Adipocyte (in vitro differentiated cells): ENCODE measurements at places on chromosomes 5 and 9.

DNA sequence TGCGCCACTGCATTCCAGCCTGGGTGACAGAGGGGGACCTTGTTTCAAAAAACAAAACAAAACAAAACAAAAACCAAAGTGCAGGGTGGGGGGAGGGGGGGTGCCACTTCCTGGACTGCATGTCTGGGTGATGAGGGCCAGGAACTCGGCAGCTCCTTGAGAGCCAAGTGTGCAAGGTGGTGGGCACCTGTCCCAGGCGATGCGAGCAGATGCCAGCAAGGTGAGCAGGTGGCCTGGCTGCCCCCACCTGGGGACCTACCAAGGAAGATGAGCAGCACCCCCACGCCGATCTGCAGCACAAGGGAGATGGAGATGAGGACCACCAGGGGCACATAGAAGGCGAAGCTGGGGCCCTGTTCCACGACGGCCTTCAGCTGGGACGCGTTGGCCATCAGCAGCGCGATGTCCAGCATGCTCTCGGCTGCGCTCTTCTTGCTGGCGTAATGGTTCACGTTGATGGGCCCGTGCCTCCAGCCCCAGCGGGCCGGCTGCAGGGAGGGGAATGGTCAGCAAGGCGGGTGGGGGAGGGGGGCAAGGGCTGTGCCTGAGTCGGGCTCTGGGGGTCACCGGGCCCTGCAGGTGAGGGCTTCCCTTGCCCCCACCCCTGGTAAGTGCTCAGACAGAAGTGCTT, 7.8 kb downstream of the NINJ1 start:
- DNase-seq = no peak

GRCh38 chr9:15058236-15058635, 148.0 kb upstream of the FREM1 start:
- no peak for DNase-seq

- DNase-seq = no peak
Measured at GRCh38 chr5:172441262-172441751, 13.0 kb downstream of the SH3PXD2B start.

- peak; percentile 50 for DNase-seq
Measured at GRCh38 chr5:137296213-137296781, 202.8 kb downstream of the SPOCK1 start.

DNA sequence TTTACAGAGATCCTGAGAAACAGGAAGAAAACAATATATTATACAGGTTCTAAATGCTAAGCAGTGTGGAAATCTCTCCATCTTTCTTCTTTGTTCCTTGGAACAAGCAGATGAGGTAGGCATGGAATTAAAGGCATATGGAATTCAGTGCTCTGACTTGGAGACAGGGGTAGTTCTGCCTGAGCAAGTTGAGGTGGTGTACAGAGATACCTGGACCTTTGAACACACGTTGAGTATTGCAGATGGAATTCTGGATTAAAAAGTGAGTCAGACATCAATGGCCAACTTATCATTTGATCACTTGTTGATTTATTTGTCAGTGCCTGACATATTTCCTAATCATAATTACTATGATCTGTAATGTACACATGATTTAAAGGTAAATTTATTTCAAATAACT, 293.9 kb upstream of the IRX4 start:
- DNase-seq = no peak

GRCh38 chr5:106523852-106524251, 1146.9 kb downstream of the EFNA5 start:
- DNase-seq = no peak

DNA sequence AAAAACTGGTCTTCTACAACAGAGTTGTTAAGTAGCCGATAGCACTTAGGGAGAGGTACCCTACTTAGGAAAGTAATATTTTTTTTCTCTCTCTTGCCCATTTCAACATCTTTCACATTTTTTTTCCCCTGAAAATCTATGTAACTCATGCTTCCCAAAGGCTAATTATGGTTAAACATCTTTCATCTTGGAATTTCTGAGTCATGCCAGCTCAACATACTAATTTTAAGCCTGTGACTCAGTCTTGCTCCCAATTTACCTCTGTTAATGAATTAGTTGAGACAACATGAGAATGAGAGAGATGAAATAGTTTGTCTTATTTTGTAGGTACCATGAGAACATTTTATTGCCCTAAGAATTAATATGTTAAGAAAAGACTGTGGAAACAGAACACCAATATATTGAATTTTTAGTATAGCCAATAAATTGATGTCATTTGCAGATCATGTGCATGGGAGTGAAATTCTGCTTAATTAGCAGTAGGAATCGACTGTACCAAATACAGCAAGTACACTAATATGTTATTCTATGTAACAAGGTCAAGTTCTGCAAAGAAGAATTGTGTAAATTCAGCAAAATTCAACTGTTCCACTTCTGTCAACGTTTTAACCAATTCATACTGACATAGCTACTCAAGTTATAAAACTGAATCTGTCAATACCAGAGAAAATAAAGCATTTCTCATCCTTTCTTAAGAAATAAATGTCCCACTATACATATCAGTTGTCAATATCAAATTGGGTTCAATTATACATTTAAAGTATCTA, 550.0 kb downstream of the PTPRD start:
- peak; percentile 66 for DNase-seq

DNA sequence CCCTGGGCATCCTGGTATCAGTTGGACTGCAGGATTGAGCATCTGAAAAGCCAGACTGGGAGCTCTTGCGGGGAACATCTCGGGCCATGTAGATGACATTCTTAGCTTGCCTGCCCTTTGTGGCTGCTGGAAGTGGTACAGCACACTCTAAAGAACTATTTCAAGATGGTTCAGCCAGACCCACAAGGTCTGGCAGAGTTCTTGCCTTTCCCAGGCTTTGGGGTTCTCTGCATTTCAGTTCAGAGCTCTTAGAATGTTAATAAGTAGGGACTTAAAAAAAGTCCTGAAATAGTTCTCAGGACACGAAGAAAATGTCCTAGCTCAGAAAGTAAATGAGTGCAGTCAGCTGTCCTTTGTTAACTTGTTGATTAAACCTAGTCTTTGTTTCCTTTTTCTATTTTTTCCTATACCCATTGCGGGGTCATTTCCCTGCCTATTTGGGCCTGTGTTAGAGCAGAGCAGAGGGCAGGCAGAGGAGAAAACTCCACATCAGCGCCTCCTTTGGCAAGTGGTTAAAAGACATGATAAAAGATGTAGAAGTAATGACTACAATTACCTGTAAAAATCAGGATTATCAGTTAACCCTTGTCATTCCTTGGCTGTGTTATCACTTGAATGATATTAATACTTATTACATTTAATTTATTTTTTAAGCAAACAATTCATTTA, 291.5 kb downstream of the ZSWIM6 start:
- peak; percentile 9 for DNase-seq

DNA sequence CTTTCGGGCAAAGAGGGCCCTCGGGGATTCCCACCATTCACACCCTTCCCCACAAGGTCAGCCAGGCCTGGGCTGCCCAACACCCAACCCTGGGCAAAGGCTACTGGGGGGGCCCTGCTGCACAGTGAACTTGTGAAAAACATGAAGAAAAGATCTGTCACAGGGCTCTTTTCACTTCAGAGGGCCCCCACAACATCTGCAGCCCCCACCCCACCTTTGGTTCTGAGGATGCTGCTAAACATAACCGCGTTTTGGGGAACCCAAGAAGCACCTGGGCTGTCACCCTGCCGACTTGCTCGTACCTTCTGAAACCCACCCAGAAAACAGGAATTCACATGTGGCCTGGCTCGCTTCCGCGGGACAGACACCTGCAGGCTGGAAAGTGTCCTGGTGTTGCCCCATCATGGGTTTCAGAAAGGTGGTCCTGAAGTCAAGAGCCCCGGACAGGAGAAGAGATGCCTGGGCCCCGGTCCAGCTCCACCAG, 29.3 kb downstream of the B4GALT1 start:
- no peak for DNase-seq

GRCh38 chr5:14443671-14444093, 137.9 kb upstream of the OTULINL start:
- DNase-seq = peak; percentile 44

DNA sequence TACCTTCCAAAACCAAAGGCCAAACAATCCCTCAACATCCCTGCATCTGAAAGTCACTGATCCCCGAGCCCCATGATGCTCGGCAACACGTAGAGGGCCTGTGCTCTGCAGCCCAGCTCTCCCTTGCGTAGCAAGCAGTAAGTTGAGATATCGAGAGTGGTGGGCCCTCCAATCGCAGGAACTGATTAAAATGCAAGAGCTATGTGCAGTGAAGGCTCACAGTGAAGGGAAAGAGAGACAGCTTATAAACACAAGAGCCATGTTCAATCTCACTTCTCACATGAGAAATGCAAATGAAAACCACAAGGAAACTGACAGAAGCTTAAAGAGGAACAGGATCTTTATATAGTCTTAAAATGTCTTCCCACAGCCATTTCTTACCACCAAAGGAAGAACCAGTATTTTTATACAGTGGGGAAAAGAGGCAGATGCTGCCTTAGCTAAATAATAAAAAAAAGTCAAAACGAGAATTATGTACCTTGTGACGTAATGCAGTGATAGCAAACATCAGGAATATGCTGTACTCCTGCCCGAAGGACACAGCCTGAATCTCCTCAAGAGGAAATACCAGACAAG, 24.6 kb downstream of the TTF1 start:
- DNase-seq = no peak

DNA sequence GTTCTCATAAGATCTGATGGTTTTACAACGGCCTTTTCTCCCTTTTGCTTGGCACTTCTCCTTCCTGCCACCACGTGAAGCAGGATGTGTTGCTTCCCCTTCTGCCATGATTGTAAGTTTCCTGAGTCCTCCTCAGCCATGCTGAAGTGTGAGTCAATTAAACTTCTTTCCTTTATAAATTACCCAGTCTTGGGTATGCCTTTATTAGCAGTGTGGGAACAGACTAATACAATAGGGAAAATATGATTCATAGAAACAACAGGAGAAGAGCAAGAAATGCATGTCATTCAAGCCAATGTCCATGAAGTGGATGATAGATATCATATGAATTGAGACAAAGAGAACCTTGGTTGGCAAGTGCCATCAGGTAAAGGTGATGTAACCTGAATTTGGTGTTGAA, 128.3 kb upstream of the HAPLN1 start:
- no peak for DNase-seq

GRCh38 chr9:1271367-1271766, 221.2 kb downstream of the DMRT2 start:
- DNase-seq = no peak

DNA sequence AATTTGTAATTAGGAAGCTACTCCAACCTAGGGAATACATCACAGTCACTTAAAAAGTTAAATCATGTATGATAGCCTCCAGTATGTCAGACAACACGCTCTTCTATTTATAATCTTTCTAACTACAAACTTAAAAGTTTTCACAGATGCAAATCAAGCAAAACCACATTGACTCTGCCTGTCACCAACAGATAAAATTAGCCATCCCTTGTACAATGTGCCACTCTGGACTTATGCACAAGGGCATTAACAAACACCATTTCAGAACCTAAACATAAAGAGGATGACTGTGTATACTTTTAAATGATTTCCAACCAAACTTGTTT, 14.7 kb downstream of the ERP44 start:
- no peak for DNase-seq

GRCh38 chr9:33341182-33341581, 50.9 kb downstream of the NFX1 start:
- DNase-seq = no peak

GRCh38 chr5:7395947-7396712, at the start of gene ADCY2:
TSS of gene ADCY2 (plus strand) at chr5:7396138. CDS start at chr5:7396297, 159 bp downstream.
- peak; percentile 23 for DNase-seq

- no peak for DNase-seq
Measured at GRCh38 chr5:1594357-1595106, 70.8 kb upstream of the LPCAT1 start.

DNA sequence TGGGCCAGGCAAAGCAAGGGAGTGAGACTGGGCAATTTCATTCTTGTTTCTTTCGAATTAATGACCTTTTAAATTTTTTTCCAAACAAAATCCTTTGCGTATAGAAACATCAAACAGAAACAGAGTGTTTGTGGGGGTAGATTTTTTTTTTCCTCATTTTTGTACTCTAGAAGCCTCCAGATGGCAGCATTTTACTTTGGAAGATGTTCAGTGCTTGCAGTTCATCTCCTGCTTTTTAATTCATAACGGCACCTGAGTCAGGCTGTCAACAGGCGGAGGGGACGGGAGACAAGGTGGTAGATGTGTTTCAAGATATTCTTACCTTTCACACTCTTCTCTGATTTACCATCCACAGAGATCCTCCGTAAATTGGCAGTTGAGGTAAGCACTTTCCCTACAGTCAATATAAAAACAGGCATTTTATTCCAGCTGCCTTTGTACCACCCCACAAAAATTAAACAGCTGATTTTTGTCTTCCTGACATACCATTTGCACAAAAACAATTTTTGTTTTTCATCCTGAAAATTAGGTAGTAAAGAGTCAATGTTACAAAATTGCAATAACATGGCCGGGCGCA, 99.5 kb upstream of the FBXL17 start:
- peak; percentile 74 for DNase-seq

DNA sequence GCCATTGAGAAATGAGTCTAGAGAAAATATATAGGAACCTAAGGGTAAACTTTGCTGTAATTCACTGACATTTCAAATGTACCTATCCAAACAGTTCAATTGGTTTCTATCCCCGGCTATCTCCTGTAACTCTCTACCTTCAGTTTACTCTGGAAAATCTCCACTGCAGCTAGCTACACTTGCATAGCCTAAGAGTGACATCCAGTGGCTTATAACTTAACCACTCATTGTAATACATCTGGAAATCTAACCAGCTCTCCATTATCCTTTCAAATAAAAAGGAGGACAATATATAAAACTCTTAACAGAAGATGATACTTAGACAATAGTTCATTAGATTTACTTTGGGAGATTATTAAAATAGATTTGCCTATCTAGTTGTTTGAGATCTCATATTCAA, 35.3 kb upstream of the SPDL1 start:
- peak; percentile 86 for DNase-seq

DNA sequence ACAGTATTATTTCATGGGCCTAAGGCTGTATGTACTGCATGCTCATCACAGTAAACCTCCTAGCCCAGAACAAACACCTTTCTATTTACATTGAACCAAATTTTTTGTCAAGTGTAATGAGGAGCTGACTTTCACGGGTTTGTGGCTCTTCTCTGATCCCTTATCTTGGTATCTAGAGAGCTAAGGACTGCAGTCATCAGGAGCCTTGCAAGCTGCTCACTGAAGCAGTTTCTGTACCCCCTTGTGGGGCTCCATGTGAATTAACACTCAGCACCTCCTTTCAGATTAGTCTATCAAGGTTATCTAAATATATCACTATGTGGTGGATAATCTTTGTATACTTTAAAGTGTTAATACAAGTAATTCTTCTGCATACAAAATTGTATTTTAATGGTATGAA, 108.2 kb downstream of the AUH start:
- DNase-seq = no peak

DNA sequence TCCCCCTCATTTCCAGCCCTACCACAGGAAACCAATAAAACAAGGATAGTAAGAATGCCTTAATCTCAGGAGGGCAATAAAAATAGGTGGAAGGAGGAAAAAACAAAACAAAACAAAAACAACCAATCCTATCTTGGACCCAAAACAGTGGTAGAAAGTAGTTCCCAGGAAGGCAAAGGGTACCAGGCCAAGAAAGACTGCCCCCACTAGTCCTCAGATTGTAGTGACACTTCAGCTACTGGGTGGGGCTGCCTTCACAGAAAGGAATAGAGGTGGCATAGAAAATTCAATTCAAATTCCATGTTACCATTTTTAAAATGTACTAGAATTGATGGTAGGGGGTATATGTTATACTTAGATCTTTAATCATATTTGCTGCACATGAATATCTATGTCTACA, 59.3 kb downstream of the DPYSL3 start:
- DNase-seq = no peak

- no peak for DNase-seq
Measured at GRCh38 chr5:150398722-150399523, 13.8 kb downstream of the CD74 start.

- DNase-seq = no peak
Measured at GRCh38 chr9:123998970-123999621, 12.5 kb upstream of the LHX2 start.

GRCh38 chr5:96387616-96388015, 45.4 kb downstream of the PCSK1 start:
- peak; percentile 42 for DNase-seq
